ENCODE measurements at places on chromosomes 13 and 19. TPM values are rescaled to one million over a fixed set of nuclear protein-coding genes. Genes with fewer than 3 reads are reported as not detected.
A peak's percentile ranks its signal among the peaks of the same experiment; 100 is the strongest.

Gene ANGPTL8
- total RNA-seq, result not detected

Gene PIBF1
- 27.6 TPM for total RNA-seq

Gene ZNF99
- under 0.01 TPM for total RNA-seq

Gene ZNF491
- total RNA-seq, result 2.9 TPM

Gene APOC4
- not detected for total RNA-seq

- DNase-seq, result peak; percentile 85
These were observed 22.8 kb downstream of the ZNF763 start for GRCh38 chr19:11987405-11988281.

- DNase-seq, result no peak
These were observed 52.1 kb downstream of the KDM4B start for GRCh38 chr19:5021046-5021445.

DNA sequence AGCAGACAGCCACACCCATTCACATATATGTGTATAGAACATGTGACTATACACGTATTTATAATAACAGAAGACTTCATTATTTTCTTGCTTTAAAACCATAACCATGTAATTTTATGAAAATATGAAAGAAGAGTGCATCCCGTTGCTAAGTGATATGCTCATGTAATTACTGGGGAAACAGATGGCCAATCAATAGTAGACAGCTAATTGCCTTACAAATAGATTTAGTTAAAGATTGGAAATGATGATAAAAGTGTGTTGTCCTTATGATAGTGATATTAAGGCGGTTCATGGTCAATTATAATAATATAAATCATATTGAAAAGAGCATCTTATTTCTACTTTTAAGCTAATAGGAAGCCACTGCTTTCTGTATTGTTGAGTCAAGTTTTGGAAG is 95.9 kb downstream of the RFC3 start:
- no peak for DNase-seq

GRCh38 chr13:81326913-81327312 is 986.0 kb upstream of the SPRY2 start:
- DNase-seq, result no peak
